Activated effector memory CD4-positive, alpha-beta T cell treated with Interleukin-2 at 50 U/mL for 16 hours (primary cell): ENCODE measurements at places on chromosomes 2 and 18.

- no peak for DNase-seq
Observed at GRCh38 chr18:3758531-3758930, 308.6 kb downstream of the TGIF1 start.

GRCh38 chr18:67363694-67364093 is 152.8 kb downstream of the DSEL start:
- DNase-seq = no peak

DNA sequence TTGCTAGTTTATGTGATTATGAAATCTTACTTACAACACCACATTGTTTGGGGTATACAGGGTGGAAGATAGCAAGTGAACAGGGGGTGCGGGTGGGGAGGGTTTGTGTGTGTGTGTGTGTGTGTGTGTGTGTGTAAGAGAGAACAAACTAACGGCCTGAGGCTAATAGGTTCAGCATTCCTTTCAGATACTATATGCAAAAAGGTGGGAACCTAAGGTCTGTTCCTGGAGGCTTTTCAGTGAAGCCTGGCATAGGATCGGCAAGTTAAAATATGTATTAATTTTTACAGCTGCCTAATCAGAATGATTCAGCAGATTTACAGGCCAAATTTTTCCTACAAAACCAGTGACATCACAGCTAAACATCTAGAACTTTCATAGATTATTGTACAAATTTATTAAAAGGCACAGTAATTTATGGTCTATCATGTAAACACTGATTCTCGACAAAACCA is 7.6 kb upstream of the SPDYA start:
- no peak for DNase-seq

DNA sequence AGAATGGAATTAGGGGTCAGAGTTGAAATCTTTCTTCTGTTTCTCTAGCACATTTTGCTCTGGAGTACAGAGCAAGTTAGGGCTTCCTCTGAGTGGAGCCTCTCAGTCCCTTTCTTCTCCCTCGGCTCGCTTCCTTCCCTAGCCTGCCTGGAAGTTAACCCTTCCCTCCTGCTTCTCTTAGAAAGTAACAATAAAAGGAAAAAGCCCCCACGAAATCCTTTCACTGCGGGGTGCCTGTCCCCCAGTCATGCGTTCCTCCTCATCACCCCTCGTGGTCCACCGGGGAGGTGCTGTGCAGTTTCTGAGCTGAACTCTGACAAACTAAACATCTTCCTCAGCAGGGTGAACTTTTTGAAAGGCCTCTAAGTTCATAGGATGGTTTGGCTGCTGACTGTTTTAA is 2.0 kb downstream of the IGFBP2 start:
- DNase-seq = no peak

DNA sequence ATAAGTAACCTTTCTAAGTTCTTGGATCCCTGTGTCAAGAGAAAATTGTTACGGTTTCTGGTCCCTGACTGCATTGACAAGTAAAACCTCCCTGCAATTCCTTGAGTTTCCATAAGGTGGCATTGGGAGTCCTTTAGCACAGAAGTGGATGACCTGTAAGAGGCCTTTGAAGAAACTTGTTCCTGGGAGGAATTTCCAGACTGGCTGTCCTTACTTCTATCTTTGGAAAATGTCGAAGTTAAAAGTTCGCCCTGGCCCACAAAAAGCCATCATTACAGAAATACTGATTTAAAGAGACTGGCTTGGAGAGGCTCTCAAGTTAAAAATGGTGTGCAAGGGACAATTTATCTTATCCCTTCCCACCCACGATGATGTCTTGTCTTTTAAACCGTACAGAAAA is 218.4 kb downstream of the CDH20 start:
- DNase-seq = no peak

GRCh38 chr2:73142937-73143336 is 30.2 kb upstream of the RAB11FIP5 start:
- no peak for DNase-seq

GRCh38 chr2:30871440-30871839 is 64.2 kb upstream of the CAPN13 start:
- no peak for DNase-seq

DNA sequence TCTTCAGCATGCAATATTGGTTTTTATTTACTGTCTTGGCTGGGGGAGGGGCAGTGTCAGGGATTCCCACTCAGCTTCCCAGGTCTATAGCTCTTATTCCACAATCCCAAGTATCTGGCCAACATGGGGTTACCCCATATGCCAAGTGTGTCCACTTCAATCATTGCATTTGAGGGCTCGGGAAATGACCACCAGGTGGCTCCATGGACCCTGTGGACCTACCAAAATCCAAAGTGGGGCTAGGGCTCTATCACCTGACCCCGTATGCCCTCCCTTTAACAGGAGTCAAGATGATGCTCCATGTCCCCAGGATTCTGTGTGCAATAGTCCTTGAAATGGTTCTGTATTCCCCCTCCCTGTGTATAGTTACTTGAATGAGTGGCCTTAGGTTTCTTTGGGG is 12.1 kb upstream of the TRAF3IP1 start:
- no peak for DNase-seq

GRCh38 chr2:204538182-204539018 is 6.9 kb upstream of the PARD3B start:
- no peak for DNase-seq

DNA sequence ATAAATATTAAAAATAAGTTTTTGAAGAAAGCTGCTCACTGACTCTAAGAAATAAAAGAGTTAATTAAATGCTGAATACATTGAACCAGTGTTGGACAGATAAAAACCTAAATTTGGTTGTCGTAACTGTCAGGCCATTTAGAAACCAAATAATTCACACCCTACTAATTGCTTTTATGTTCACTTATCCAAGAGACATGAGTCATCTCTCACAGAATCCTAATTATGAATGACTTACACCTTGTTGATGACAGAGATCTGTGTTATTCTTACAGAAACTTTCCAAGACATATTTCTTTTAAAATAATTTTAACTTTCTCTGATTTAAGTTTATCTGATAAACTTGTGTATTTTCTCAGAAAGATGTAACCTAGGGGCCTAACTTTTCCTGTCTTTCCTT is 250.7 kb downstream of the IKZF2 start:
- no peak for DNase-seq

GRCh38 chr18:62037012-62037742 is 144.4 kb upstream of the RNF152 start:
- no peak for DNase-seq

GRCh38 chr2:15984368-15985255 is 44.3 kb downstream of the MYCN start:
- DNase-seq = no peak

DNA sequence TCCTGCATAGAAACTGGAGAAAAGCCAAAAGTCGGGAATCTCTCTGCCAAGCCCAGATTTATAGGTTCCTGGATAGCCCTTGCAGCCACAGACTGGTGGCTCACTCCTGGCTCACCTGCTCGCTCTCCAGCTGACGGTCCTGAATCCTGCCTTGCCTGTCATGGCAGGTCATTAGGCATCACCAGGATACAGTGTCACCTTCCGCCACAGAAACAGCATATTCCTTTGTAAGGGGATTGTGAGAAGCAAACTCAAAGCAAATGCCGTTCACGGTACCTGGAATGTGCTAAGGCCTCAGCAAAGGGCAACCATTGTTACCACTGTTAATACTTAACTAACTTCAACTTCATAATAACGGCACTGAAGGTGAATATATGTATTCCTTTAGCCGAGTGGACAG is 57.1 kb upstream of the GPR45 start:
- no peak for DNase-seq

DNA sequence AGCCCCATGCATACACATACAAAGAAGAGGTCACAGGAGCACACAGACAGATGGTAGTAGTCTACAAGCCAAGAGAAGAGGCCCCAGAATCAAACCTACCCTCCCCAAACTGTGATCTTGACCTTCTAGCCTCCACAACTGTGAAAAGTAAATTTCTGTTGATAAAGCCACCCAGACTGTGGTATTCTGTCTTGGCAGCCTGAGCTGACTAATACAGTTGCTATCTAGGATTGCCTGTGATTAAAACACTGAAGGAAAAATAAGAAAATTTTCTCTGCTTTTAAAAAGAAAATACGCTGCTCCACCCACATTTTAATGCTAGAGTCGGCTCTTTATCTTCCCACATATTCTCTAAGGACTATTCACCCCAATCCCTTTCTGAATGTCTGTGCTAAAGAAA is 143.7 kb upstream of the TMEM200C start:
- DNase-seq = no peak

DNA sequence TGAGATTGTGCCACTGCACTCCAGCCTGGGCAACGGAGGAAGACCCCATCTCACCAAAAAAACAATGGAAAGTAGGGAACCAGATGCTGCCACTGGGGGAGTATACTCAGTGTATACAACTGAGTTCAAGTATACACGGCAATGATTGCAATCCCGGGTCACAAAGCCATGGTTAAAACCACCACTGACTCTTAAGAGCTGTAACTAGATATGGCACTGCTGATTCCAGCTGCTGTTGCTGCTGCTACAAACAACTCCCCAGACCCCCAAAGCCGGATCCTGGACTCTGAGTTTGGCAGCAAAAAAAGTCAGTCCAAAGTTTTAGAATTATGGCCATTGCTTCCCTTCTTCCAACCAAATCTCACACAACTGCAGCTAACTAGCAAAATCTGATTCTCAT is 43.7 kb upstream of the COX7A2L start:
- DNase-seq = no peak

- no peak for DNase-seq
Observed at GRCh38 chr2:111202266-111203040, 81.7 kb downstream of the BCL2L11 start.

GRCh38 chr2:64985447-64985846 is 3.8 kb upstream of the SLC1A4 start:
- DNase-seq = no peak

- no peak for DNase-seq
Observed at GRCh38 chr18:34884436-34884835, 156.8 kb upstream of the MAPRE2 start.

DNA sequence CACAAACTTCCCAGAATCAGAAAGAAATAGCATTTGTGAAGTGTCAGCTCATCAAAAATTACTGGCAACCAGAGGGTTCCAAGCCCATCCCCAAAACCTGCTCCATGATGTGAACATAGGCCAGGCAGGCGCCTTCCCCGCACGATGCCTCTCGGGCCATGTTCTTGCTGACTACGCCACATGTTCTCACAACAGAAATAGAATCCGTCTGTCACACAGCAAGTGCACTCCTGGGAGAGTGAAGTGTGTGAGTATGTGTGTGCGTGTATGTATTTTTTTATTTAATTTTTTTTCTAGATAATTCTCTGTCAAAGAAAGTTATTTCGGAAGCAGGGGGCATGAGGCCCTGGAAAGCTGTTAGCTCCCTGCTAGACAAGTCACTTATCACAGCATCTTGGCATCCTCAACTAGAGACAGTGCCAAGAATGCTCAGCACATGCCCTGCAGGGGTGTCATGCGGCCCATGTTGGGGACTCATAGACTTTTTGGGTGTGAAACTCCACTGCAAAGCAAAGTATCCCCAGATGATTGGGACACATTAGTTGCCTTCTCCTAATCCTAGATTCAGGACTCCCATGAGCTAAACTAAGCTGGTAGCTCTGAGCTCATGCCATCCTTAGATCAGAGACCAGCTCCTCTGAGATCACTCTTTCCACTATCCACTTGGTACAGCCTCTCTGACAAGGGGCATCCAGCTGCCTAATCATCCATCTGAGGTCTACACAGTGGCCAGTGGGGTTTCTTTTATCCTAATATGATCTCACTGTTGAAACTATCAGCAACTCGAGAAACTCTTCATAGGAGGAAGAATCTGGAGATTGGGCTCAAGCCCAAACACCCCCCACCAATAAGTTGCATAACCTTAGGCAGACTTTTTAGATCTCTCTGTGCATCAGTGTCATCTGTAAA is 53.2 kb upstream of the CYRIA start:
- DNase-seq = no peak

- DNase-seq = no peak
Observed at GRCh38 chr2:128455721-128456050, 137.0 kb upstream of the HS6ST1 start.
